ENCODE measurements at places on chromosomes 5 and 9. TPM values are rescaled to one million over a fixed set of nuclear protein-coding genes. Genes with fewer than 3 reads are reported as not detected.

- DNase-seq = no peak
Measured at GRCh38 chr9:36845844-36846243, 188.2 kb downstream of the PAX5 start.

- DNase-seq = no peak
Measured at GRCh38 chr5:50717651-50718050, 51.2 kb downstream of the PARP8 start.

DNA sequence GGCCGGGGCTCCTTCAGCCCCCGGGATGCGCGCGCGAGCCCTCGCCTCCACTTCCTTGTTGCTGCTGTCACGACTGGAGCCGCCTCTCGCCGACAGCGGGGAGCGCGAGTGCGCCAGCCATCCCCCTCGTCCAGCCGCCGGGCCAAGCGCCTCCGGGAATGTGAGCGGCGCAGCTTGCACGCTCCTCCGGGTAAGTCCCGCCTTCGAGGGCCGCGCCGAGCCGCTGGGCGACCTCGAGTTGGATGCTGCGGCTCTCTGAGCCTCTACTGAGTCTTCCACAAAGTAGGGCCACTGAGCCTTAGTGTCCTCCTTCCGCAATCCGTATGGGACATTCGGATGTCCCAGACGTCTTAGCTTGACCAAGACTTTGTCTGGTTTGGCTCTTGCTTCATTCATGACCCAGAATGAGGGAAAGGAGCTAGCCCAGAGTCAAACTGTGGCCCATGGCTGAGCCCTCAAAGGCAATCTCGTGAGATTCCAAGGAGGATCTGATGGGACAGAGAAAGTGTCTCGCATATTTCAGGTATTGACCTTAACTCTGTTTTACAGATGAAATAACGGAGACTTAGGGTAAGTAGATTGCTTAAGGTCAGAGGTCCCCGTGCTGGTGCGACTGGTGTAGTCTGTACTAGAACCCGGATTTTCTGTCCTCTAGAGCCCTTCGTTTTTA lies 586 bp downstream of the HMGXB3 start:
- DNase-seq = no peak

- DNase-seq = no peak
Measured at GRCh38 chr5:137995749-137996128, 37.1 kb downstream of the FAM13B start.

DNA sequence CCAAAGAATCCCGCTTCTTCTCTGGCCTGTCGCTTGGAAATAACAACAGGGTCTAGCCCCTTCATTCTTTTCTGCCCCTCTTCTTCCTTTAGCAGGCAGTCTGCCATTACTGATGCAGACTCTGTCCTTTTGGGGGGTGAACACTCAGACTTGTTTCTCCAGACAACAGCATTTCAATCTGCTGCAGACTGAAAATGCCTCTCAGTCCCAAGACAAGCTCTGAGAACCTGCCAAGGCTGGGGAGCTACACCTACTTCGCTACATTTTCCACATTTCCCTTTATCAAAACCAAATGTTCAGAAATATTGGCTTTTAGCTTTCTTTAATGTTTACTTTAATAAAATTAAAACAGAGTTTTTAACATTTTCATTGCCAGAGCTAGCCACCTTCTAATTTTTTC lies 152.4 kb downstream of the MPDZ start:
- no peak for DNase-seq

DNA sequence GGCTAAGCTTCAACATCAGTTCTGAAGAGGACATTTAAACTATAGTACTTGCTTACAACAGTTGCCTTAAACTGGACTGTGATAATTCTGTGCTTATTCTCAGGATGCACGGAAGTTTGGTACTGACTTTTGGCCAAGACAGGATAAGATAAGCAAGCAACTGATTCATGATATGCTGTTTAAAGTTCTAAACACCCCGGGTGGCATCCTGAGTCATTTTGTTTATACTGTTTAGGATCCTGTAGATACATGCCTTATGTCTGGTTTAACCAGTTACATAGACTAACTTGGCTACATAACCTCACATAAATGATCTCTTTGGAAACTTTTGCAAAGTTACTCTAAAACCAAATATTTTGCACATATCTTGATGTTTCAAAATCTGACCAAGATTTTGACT lies 95.9 kb downstream of the CDH9 start:
- no peak for DNase-seq

DNA sequence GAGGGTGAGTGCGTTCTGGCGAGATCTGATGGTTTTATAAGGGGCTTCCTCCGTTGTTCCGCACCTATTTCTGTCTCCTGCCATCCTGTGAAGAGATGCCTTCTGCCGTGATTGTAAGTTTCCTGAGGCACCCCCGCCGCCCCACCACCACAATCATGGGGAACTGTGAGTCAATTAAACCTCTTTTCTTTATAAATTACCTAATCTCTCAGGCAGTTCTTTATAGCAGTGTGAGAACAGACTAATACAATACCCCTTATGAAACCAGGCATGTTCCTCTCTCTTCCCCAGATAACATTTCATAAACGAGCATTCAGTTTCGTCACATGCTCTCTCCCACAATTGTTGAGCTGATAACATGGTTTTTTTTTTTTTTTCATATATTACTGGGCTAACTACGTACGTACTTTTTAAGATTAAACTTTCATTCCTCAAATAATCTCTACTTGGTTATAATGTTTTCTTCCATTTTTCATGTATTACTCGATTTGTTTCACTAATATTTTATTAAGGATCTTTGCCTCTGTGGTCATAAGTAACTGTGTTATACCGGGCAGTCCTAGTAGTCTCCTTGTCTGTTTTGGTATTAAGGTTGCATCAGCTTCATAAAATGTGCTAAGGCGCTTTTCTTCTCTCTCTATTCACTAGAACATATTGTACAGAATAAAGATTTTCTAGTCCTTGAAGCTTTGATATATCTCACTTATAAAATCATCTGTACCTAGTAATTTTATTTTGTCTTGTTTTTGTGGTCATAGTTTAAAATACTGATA lies 64.9 kb upstream of the MVB12B start:
- no peak for DNase-seq

LHFPL2 gene
- total RNA-seq = 41.3 TPM

All from breast epithelium (tissue), 4 donors.